NCI-H774 (cell line): ENCODE measurements at places on chromosomes 1 and 21.

GRCh38 chr21:46662367-46662654 is 26.8 kb downstream of the PRMT2 start:
- DNase-seq = no peak

GRCh38 chr21:33384841-33385331 is 18.3 kb upstream of the IFNGR2 start:
- no peak for DNase-seq

DNA sequence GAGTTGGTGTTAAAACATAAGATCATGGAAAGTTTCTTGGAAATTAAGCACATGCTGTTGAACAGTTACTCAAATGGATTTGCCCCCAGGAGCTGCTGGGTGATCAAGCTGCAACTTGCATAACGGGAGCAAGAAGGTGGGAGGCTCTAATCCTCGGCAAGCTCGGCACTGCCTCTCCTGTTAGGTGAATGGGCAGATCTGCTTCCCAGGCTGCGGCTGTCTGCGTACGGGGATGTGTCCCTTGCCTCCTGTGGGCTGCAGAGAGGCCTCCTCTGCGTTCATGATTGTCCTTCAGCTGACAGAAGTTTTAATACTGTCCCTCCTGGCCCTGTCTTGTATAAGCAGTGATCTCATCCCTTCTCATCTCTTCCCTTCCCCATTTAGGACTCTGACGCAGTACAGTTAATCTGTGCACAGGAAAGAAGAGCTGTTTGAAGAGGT is 36.7 kb downstream of the ATP1A1 start:
- no peak for DNase-seq

- no peak for DNase-seq
Measured at GRCh38 chr1:52667984-52668383, 30.2 kb downstream of the COA7 start.

DNA sequence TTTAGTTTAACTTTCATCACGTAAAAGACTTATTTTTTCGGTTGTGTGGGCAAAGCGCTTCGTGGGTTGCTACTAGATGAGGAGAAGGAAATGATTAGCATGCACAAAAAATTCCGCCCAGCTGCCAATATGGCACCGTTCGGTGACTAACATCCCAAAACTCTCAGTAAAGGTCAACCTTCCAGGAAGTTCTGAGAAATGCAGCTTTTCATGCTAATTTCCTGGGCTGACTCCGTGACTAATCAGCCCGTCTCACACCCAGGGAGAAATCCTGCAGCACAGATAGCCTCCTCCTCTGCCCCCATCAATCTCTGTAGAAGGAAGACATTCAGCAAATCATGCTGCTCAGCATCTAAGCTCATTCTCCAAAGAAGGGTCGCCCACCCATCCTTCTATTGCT is 34.1 kb downstream of the TMCO4 start:
- no peak for DNase-seq

- DNase-seq = no peak
Measured at GRCh38 chr1:216095400-216095799, 327.8 kb downstream of the USH2A start.

GRCh38 chr1:158329733-158330132 is 1.6 kb downstream of the CD1B start:
- DNase-seq = no peak

- DNase-seq = no peak
Measured at GRCh38 chr1:71031426-71031825, 16.2 kb downstream of the PTGER3 start.

- DNase-seq = no peak
Measured at GRCh38 chr21:37433456-37433840, 66.9 kb downstream of the DYRK1A start.

GRCh38 chr1:86990826-86991225 is 76.4 kb downstream of the HS2ST1 start:
- no peak for DNase-seq

GRCh38 chr1:203148579-203148978 is 21.1 kb downstream of the ADORA1 start:
- DNase-seq = no peak

- DNase-seq = no peak
Measured at GRCh38 chr1:57489358-57490036, 65.6 kb upstream of the DAB1 start.

GRCh38 chr1:226425004-226425378 is 17.1 kb upstream of the PARP1 start:
- DNase-seq = no peak

GRCh38 chr1:67557696-67558448 is 127.1 kb upstream of the GADD45A start:
- DNase-seq = no peak

DNA sequence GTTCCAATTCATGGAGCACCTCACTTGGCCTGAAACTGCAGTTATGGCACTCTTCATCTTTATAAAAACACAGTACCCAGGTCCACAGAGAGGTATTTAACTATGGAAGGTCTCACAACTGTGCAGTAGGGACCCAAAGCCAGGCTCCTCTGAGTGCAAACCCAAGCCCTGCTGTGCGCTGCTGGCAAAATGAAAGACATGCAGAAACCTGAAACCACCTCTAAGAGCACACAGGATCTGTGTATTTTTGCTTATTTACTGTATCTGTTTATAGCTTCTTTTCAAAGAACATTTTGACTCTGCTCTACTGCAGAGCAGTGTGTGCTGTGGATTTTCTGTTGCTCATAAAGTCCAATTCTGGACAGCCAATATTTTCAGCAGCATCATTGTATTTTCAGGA is 166.6 kb downstream of the DSCAM start:
- DNase-seq = no peak

GRCh38 chr1:245840971-245841370 is 666.1 kb downstream of the SMYD3 start:
- DNase-seq = no peak

DNA sequence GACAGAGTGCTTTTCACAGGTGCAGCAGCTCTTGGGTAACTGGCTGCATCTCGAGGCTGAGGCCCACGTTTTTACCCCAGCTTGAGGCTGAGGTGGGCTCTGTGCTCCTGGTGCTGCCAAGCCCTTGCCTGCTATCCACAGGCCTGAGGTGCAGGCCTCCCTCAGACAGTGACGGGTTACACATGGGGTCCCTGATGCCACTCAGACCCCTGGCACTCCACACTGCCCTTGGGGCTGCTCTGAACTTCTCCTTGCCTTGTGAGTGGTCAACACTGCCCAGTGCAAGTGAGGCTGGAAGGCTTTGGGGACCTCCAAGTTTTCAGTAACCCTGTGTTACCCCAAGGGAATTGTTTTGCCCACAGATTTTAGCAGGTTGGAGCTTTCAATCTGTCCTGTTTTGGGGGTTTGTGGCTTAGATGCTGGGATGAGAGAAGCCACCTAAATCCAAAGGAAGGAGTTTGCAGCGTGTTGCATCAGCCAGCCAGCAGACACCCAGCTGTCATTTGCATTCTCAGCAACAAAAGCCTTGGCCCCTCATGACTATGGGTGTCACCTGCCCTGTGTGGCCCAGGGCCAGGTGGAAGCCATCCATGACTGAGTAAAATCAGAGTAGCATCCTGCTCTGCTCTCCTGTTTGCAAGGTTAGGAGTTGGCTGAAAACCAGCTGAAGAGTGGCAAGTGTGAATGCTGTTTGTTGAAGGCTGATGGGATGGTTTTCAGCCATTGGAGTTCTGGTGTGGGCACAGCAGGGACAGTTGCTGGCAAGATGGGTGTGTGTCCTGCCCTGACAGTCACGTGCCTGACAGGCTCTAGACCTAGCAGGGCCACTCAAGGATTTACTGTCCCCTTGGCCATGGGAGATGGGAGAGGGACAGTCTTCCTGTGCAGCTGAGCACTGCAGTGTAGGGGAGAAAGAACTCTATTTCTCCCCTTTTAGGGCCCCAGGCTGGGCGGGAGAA is 3.2 kb downstream of the RNF187 start:
- DNase-seq = peak; percentile 79

DNA sequence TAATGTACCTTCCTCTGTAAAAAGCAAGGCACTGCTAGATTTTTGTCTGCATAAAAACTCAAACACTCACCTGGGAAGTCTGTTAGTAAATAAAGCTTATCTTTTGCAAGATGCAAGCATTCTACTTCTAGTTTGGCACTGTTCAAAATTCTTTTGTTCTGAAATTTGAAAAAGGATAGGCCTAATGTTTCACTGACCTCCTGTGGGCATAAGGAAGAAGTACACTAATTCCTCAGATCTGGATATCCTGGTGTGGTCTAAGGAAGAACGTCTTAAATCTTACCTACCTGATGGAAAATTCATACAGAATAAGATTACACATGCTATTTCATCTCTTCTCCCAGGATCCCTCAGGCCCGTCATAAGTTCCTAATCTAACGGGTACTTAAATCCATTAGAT is 93.5 kb upstream of the CAMK1G start:
- DNase-seq = peak; percentile 30

DNA sequence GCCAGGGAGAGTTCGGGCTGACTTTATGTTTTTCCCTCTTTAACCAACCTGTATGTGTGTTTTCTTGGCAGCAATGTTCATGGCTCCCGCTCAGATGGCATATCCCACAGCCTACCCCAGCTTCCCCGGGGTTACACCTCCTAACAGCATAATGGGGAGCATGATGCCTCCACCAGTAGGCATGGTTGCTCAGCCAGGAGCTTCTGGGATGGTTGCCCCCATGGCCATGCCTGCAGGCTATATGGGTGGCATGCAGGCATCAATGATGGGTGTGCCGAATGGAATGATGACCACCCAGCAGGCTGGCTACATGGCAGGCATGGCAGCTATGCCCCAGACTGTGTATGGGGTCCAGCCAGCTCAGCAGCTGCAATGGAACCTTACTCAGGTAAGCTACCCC is 33.6 kb upstream of the ZFP69B start:
- no peak for DNase-seq

GRCh38 chr1:10761503-10762152 is 34.8 kb downstream of the CASZ1 start:
- no peak for DNase-seq

- DNase-seq = no peak
Measured at GRCh38 chr1:230708631-230709580, 5.0 kb downstream of the AGT start.

GRCh38 chr1:186654741-186655140 is 25.5 kb downstream of the PTGS2 start:
- DNase-seq = no peak

DNA sequence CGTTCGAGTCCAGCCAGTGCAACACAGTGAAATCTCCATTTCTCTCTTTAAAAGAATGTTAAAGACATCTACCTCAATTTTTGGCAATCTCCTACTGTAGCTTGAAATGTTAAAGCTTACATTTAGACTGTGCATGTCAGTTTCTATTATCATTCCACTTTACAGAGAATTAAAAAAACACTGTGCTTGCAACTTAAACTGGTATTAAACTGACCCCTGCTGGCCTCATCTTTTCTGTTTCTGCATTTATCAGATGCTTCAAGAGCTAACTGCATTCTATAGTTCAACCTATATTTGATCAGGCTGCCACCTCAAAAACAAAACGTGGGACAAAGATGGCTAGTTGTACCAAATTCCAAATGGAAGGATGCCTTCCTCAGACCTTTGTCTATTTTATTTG is 226.5 kb downstream of the SMYD3 start:
- peak; percentile 42 for DNase-seq

- no peak for DNase-seq
Measured at GRCh38 chr1:30872033-30872947, 36.3 kb downstream of the SDC3 start.

DNA sequence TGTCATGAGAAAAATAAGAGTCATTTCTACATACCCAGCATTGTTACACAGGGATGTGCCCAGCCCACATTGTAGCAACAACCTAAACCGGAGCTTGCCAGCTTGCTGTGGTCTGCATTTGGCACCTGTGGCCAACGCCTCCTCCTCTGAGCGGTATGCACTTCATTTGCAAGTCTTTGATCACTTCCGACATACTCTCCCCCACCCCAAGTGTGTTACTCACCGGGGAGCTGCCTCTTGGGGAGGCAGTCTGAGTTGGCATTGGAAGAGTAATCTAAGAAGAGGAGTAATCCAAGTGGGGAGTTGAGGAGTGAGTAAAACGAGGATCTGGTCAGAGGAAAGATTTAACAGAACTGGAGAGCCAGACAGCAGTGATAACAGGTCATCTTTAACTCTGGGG is 3.8 kb downstream of the BCL9 start:
- no peak for DNase-seq
